Activated naive CD8-positive, alpha-beta T cell treated with anti-CD3 and anti-CD28 coated beads, Interleukin-2, amount 10 ng/mL, durations not matched to agents 7 days and 5 days (primary cell): ENCODE measurements at places on chromosomes 16 and 17. TPM values are rescaled to one million over a fixed set of nuclear protein-coding genes. Genes with fewer than 3 reads are reported as not detected.

The MVP gene
- 130 TPM for total RNA-seq

The TGFB1I1 gene
- total RNA-seq: 1.5 TPM

The OR3A2 gene
- 3.9 TPM for total RNA-seq

The SNX11 gene
- 36.8 TPM for total RNA-seq

- no peak for DNase-seq
- no peak overlapping the region for H3K27ac ChIP-seq
- H3K36me3 ChIP-seq: peaks cover 1% of the 10 kb centered on the region
- H3K27me3 ChIP-seq: peaks cover 28% of the 10 kb centered on the region
These were observed 772 bp upstream of the SAMD14 start for GRCh38 chr17:50130559-50131305.

- DNase-seq: peak; percentile 67
- peak overlapping the region; percentile 64 for H3K4me3 ChIP-seq
- H3K27ac ChIP-seq: peak overlapping the region; percentile 73
- H3K4me1 ChIP-seq: peaks cover 15% of the 10 kb centered on the region
- no peaks in the 10 kb centered on the region for H3K27me3 ChIP-seq
These were observed 12.0 kb downstream of the TBC1D24 start for GRCh38 chr16:2486645-2487516.

DNA sequence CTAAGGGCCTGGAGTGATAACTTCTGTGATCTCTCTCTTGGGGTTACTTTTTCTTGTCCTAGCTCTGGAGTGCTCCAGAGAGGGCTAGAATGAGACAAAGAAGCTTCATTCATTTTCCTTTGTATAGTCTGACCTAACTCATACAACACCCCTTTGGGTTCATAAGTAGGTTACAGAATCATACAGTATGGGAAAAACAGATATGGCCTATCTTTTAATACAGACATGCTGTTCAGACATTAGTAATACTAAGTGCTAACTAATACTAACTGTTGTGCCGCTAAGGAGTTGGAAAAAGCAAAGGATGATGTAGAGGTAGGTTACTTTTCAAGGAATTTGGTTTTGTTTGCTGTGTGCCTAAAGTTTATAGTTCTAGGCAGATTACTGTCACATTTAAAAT, 84.7 kb downstream of the NLK start:
- H3K36me3 ChIP-seq: peaks cover 11% of the 10 kb centered on the region
- H3K27ac ChIP-seq: no peak overlapping the region
- no peaks in the 10 kb centered on the region for H3K27me3 ChIP-seq
- H3K4me1 ChIP-seq: no peaks in the 10 kb centered on the region
- no peak overlapping the region for H3K4me3 ChIP-seq

GRCh38 chr16:67571464-67571863, 9.1 kb downstream of the CTCF start:
- H3K4me3 ChIP-seq: no peak overlapping the region
- no peak for DNase-seq
- H3K27me3 ChIP-seq: no peaks in the 10 kb centered on the region
- no peak overlapping the region for H3K27ac ChIP-seq
- peaks cover 28% of the 10 kb centered on the region for H3K36me3 ChIP-seq

GRCh38 chr16:11530171-11530940, 56.4 kb downstream of the LITAF start:
- peaks cover 5% of the 10 kb centered on the region for H3K4me1 ChIP-seq
- H3K4me3 ChIP-seq: no peak overlapping the region
- no peak overlapping the region for H3K27ac ChIP-seq
- H3K27me3 ChIP-seq: peaks cover 16% of the 10 kb centered on the region
- DNase-seq: no peak

DNA sequence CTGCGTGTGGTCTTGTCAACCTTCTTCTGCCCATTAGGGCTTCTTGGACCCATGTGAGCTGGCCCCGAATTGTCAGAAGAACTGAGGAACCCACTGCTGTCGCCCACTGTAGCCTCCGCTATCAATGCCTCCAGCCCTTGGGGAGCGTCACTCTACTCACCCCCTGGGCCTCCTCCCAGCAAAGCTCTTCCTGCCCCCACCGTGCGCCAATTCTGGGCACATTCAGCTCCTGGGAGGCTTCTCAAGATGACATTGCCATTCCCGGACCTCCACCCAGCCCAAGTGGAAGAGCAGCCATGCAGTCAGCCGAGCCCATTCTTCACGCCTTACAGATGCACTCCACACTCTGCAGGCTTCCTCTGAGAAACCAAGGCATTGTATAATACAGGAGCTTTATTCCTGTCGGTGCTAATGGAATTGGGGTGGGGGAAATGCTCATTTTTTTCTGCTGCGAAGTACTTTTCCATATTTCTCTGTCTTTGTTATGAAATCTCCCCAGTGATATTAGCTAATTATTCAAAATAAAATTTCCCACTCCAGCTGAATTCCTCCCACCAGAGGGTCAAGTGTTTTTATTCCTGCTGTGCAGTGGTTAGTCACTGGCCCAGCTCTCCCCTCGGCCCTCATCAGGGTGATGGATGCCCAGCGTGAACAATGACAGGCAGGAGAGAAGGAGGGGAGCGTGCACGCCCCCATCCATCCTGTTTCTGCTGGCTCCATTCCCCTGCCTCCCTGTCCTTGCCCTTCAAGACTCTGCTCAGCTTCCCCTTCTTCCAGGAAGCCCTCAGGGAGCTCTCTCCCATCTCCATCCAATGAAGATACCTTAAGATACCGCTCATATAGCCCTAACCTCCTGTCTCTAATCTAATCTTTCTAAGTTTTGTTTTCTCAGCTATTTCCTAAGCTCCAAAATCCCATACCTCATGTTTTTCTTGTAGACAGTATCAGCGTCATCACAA, 87.7 kb downstream of the C16orf95 start:
- DNase-seq: no peak
- H3K27me3 ChIP-seq: peaks cover 12% of the 10 kb centered on the region
- H3K36me3 ChIP-seq: no peaks in the 10 kb centered on the region
- H3K27ac ChIP-seq: no peak overlapping the region
- no peaks in the 10 kb centered on the region for H3K4me1 ChIP-seq

GRCh38 chr16:58338205-58338604, 43.4 kb upstream of the PRSS54 start:
- peaks cover 7% of the 10 kb centered on the region for H3K4me1 ChIP-seq
- DNase-seq: no peak
- H3K36me3 ChIP-seq: no peaks in the 10 kb centered on the region
- peaks cover 16% of the 10 kb centered on the region for H3K27me3 ChIP-seq
- H3K4me3 ChIP-seq: no peak overlapping the region

GRCh38 chr17:47720196-47720595, 12.8 kb upstream of the TBX21 start:
- H3K4me1 ChIP-seq: peaks cover 66% of the 10 kb centered on the region
- H3K27me3 ChIP-seq: no peaks in the 10 kb centered on the region
- no peak for DNase-seq
- H3K4me3 ChIP-seq: peak overlapping the region; percentile 62
- peak overlapping the region; percentile 73 for H3K27ac ChIP-seq
- H3K36me3 ChIP-seq: no peaks in the 10 kb centered on the region

GRCh38 chr16:64858076-64858475, 263.8 kb downstream of the CDH11 start:
- H3K27me3 ChIP-seq: no peaks in the 10 kb centered on the region
- DNase-seq: no peak
- no peak overlapping the region for H3K27ac ChIP-seq
- no peak overlapping the region for H3K4me3 ChIP-seq
- H3K36me3 ChIP-seq: no peaks in the 10 kb centered on the region

DNA sequence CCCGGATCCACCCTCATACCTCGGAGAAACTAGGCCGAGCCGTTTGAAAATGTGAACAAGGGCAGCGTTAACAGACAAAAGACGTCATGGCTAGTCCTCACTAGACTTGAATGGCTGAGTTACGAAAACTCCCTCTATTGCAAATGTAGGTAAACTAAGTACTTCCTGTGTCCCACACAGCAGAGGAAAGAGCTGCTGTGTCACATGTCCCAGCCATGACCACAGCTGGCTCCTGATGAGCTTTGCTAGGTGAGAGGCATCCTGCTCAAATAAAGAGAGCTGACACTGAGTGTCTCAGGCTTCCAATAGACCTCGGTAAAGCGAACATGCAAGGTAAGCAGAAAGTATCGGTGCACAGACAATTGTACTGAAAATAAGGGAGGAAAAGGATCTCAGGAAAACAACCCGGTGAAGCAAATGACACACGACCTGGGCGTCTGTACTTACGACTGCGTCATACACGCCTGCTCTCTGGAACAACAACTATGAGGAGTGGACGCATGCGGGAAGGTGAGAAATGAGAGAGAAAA, 26.0 kb downstream of the TMEM204 start:
- no peak for DNase-seq
- H3K36me3 ChIP-seq: peaks cover 6% of the 10 kb centered on the region
- no peaks in the 10 kb centered on the region for H3K27me3 ChIP-seq
- peaks cover 16% of the 10 kb centered on the region for H3K4me1 ChIP-seq
